Natural killer cell treated with Interleukin-12 subunit alpha and Interleukin-12 subunit beta and Interleukin-15 and Interleukin-18, amount 100 ng/mL, for 72 hours (primary cell): ENCODE measurements at places on chromosomes 5 and 9. TPM values are rescaled to one million over a fixed set of nuclear protein-coding genes. Genes with fewer than 3 reads are reported as not detected.

DNA sequence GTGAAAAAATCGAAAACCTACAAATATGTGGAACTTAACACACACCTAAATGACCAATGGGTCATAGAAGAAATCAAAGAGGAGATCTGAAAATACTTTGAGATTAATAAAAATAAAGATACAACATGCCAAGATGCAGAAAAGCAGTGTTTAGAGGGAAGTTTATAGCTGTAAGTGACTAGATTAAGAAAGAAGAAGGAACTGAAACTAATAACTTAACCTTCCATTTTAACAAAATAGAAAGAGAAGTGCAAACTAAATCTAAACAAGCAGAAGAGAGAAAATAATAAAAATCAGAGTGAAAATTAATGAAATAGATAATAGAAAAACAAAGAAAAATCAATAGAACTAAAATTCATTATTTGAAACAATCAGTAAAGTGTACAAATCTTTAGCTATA lies 103.0 kb upstream of the MAMDC2 start:
- no peak for DNase-seq

Gene FOXD4L6
- not detected for total RNA-seq

GRCh38 chr5:118076490-118076889 lies 911.9 kb downstream of the DTWD2 start:
- DNase-seq: no peak

DNA sequence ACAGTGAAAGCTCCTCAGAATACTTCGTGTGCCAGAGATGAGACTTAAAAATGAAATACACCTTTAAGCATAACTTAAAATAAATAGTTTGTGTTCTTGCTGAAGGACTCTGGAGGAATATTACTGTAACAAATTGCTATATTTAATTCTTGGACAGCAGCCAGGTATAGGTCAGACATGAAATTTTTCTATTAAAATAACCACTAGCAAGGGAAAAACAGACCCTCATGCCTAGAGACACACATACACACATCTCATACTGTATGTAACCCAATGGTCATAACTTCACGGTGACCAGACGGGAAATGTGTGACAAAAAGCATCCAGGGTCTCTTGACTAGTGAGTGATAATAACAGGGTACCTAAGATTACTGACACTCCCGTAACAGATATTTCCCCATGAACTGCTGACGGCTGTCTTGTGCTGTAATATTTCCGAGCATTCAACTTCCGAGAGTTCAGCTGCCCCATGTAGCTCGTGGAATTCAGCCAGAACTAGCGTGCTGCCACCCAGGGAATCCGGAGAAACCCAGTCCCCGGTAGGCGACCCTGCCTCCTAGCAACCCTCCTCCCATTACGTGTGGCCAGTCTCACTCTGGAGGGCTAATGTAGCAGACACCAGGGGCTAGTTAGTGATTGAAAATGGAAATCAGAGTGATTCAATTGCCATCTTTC lies 2295.1 kb upstream of the WWC1 start:
- DNase-seq: no peak
